ENCODE measurements at places on chromosomes 7 and 10.

DNA sequence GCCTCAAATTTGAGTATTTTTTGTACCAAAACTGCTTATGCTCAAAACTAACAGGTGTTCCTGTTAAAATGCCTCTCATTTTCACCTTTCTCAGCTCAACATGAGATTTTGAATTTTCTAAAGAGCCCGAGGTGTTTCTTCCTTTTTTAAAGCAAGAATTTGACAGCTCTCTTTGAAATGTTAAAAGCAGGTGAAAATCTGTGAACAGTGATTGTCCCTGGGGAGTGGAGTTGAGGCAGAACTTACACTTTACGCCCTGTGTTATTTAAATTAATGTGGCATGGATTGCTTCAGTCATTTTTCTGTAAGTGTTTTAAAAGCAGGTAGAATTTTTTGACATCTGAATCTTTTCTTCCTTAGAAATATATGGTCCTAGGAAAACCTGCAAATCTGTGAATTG is 9.2 kb upstream of the GPR15LG start:
- DNase-seq: no peak

DNA sequence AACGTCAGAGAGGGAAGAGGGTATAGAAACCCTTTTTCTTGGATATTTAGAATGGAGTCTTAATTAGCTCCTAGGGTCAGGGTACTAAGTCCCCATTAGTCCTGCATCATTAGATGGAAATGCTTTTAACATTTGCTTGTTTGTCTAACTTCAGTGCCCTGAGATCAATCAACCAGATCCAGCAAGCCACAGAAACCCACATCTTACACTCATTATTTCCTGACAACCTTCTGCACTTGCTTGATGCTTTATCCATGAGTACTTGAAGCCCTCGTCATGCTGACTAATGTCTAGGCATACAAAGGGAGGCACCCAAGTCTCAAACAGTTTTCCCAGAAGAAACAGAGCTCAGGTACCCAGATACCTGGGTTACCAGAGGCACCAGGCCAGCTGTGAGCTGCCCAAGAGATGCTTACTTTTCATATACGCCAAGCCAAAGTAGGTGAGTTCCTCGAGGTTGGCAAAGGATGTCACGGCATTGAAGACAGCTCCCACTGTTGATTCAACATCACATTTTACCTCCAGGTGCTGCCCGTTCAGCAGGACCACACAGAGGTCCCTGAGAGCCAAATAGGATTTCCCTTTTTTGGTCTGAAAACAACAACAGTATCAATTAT is 42.7 kb downstream of the FRMPD2 start:
- DNase-seq: no peak

DNA sequence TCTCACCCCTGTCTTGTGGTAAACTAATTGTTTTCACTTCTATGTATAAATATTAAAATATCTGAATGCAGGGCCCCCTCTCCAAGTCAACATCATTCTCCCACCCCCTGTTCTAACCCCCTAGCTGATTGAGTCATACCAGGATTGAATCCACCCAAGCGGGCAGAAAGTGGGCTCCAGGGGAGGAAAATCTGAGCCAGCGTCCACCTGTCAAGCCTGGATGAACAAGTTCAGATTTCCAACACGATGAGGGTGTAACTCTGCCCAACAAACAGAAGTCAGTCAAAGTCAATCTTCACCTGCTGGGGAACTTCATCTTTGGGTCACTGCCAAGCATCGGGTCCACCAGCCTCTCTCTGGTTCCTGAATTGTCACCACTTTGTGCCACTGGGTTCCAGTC is 162.9 kb upstream of the CELF2 start:
- no peak for DNase-seq

GRCh38 chr7:83359108-83359507 is 196.4 kb upstream of the PCLO start:
- no peak for DNase-seq

DNA sequence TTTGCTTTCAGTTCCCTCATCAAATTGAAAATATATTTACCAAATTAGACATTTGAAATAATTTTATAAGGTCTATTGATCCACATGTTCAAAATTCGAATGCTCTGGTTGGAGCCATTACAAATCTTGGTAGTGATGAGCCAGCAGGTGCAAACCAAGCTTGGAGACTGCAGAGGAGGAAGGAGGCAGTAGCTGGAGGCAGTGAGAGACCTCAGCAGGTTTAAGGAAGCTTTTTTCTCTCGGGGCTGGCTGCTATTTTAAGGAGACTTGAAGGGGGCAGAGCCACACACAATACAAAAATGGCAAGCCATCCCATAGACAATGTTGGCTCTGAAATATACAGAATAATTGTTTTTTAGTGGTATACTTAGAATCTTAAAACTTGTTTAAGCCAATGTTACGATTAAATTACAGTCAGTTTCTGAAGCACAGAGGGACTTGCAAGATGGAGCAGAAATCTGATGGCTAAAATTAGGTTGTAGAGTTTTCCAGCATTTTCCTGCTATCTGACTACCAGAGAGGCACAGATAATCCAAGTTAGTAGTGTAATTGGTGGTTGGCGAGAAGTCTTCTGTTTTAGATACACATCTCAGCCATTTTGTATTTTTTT is 185.8 kb downstream of the SNX10 start:
- no peak for DNase-seq

- DNase-seq: peak; percentile 7
Observed at GRCh38 chr10:27783660-27784059, 38.0 kb upstream of the MKX start.

GRCh38 chr7:91812388-91812787 is 68.1 kb downstream of the MTERF1 start:
- no peak for DNase-seq

- DNase-seq: peak; percentile 26
Observed at GRCh38 chr10:68406111-68406814, 814 bp downstream of the RUFY2 start.

- DNase-seq: no peak
Observed at GRCh38 chr7:92044148-92044547, 90.1 kb downstream of the CYP51A1 start.

GRCh38 chr7:5470816-5471215 is 47.2 kb upstream of the TNRC18 start:
- DNase-seq: no peak

DNA sequence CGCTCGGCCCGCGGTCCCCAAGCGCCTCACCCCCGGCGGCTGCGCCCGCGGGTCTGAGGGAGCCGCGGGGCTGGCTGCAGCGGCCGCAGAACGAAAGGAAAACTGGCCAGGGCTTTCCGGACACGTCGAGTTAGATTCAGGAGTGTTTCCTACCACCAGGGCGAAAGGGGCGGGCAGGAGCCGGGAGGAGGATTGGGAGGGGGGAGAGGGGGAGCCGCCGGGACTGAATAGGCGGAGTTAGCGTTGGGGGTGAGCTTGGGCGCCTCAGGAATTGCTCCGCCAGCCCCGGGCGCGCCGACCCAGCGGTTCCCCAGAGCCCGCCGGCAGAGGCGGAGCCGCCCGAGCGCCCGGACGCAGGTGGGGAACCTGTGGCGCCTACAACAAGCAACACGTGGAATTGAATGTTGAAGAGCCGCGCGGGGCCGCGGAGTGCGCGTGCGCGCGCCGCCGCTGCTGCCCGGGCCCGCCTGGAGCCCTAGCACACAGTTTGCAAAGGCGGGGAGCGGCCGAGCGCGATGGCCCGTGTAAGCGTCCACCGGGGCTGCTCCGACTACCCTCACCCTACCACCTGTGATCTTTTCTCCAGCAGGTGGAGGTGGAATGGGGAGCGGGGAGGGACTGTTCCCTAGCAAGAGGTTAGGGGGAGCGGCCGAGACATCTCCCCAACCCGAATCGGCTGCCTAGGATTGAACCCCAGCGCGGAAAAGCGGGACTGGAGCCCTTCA is at the start of gene CADPS2:
Gene CADPS2, minus strand, starts transcription at position 104 of the 725 bp plus-strand sequence. CDS start 123 bp downstream, outside the sequence.
- peak; percentile 5 for DNase-seq

GRCh38 chr10:36177071-36177470 is 535.0 kb upstream of the FZD8 start:
- DNase-seq: no peak

DNA sequence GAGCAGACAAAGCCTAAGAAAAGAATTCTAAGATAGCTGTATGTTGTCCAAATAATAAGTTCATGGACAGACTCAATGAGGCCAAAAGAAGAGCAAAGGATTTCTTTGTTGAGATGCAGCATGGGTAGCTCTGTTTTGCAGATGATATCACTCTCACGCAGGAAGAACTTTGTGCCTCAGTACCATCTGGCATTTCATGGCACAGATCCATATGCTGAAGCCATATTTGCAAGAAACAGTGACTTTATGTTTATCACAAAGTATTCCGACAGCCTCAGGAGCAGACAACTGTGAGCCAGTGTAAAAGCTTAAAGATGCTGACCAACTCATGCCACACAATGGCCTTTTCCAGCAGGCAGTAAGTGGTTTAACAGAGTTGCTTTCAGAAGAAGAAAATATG is 45.5 kb upstream of the RNF148 start:
- no peak for DNase-seq

DNA sequence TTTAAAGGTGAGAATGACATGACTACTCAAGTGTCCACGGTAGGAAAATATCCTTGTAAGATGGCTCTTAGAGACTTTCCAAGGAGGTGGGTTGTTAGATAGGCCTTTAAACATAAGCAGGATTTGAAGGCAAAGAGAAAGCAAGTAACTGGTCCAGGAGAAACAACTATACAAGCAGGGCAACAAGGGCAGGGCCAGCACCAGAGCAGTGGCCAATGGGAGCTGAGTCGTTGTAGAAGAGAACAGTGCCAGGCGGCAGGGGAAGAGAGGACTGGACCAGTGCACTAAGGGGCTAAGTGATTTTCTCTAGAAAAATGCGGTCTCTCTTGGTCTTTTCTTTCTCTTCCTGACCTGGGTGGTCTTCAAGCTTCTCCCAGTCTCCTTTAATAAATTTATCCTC is 94.9 kb downstream of the GLI3 start:
- no peak for DNase-seq
